Activated naive CD4-positive, alpha-beta T cell treated with anti-CD3 and anti-CD28 coated beads for 36 hours (primary cell): ENCODE measurements at places on chromosomes 2 and 18. TPM values are rescaled to one million over a fixed set of nuclear protein-coding genes. Genes with fewer than 3 reads are reported as not detected.

The REG3A gene
- not detected for total RNA-seq

DNA sequence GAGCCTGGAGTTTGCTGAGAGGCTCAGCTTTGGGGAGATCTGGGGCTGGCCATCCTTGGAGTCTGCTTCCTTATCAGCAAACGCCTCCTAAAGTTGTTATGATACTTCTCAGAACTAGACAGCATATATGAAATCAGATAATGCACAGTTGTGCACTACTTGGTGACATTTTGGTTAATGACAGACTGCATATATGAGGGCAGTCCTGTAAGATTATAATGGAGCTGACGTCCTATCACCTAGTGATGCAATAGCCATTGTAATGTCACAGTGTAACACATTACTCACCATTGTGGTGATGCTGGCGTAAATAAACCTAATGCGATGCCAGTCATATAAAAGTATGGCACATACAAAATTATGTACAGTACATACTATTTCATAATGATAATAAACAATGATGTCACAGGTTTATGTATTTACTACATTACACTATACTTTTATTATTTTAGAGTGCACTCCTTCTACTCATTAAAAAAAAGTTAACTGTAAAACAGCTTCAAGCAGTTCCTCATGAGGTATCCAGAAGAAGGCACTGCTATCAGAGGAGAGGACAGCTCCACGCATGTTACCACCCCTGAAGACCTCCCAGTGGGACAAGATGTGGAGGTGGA lies 298.1 kb upstream of the REV1 start:
- H3K4me1 ChIP-seq, result no peaks in the 10 kb centered on the region
- DNase-seq, result no peak
- no peak overlapping the region for H3K27ac ChIP-seq
- H3K27me3 ChIP-seq, result no peaks in the 10 kb centered on the region

The AMMECR1L gene
- 13.1 TPM for total RNA-seq

The GNLY gene
- 3.2 TPM for total RNA-seq

The RDH14 gene
- 11.4 TPM for total RNA-seq

DNA sequence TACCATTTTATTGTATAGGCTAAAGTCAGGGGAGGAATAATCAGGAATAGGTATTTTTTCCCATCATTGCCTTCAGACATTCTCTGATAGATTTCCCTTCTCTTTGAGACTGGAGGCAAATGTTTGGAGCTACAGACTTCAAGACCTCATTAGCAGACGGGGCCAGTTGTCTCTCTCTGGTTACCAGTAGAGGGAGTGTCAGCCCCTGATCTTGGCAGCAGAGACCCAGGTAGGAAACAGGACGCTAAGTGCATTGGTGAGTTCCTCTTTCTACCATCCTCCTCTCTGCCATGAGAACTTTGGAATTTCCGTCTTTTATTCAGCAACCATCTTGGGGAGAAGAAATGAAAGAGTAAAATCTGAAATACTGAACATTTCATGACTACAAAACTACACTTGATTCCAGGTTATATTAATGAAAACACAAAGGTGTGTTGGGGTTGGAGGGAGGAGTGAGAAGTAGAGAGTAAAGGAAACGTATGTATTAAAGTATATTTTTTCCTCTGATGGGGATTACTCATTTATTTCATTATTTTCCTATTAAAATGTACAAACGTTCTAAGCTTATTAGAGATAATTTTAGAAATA lies 186.2 kb upstream of the GCFC2 start:
- H3K4me3 ChIP-seq, result no peak overlapping the region
- peaks cover 6% of the 10 kb centered on the region for H3K27me3 ChIP-seq
- H3K27ac ChIP-seq, result no peak overlapping the region
- H3K4me1 ChIP-seq, result no peaks in the 10 kb centered on the region

The POLR1A gene
- 25.3 TPM for total RNA-seq

DNA sequence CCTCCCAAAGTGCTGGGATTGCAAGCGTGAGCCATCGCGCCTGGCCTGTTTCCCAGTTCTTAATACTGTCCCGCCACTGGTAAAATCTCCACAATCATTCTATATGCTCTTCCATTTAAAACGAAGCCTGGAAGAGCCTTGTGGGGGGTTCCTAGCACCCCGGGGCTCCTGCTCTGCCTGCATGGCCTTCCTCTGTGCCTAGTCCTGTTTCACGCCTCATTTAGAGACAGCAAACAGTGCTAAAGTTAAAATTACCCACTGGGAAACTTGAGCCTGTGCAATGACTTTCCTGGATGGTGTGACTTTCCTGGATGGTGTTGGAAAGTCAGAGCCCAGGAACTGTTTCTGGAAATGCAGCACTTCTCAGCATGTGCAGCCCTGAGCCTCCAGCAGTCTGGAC lies 55.0 kb downstream of the INPP5D start:
- no peak overlapping the region for H3K4me3 ChIP-seq
- no peak overlapping the region for H3K27ac ChIP-seq
- peaks cover 68% of the 10 kb centered on the region for H3K4me1 ChIP-seq
- no peaks in the 10 kb centered on the region for H3K27me3 ChIP-seq
- peaks cover 10% of the 10 kb centered on the region for H3K36me3 ChIP-seq

GRCh38 chr2:146837857-146838256 lies 1007.0 kb upstream of the ACVR2A start:
- no peaks in the 10 kb centered on the region for H3K27me3 ChIP-seq
- no peak overlapping the region for H3K4me3 ChIP-seq
- no peaks in the 10 kb centered on the region for H3K4me1 ChIP-seq
- DNase-seq, result no peak
- H3K27ac ChIP-seq, result no peak overlapping the region

DNA sequence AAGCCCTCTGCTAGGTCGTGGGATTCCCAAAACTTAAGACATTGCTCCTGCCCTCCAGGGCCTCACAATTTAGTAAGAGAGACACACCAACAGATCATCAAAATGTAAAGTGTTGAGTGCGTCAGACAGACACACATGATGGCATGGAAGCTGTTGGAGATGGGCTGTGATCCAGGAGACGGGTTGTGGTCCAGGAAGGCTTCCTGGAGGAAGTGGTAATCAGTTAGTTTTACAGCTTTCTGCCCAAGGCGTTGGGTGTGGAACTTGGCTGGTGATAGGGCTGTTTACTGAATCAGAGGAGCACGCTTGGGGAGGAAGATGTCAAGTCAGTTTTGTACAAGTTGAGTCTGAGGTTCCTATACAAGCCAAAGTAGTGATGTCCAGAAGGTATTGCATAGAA lies 24.0 kb upstream of the GLI2 start:
- H3K4me3 ChIP-seq, result no peak overlapping the region
- H3K36me3 ChIP-seq, result no peaks in the 10 kb centered on the region
- H3K4me1 ChIP-seq, result no peaks in the 10 kb centered on the region
- DNase-seq, result no peak
- peaks cover 18% of the 10 kb centered on the region for H3K27me3 ChIP-seq

- no peaks in the 10 kb centered on the region for H3K27me3 ChIP-seq
- no peaks in the 10 kb centered on the region for H3K4me1 ChIP-seq
- no peak for DNase-seq
- no peak overlapping the region for H3K4me3 ChIP-seq
- H3K36me3 ChIP-seq, result no peaks in the 10 kb centered on the region
- no peak overlapping the region for H3K27ac ChIP-seq
Measured at GRCh38 chr2:128803222-128803621, 484.6 kb upstream of the HS6ST1 start.

The ERICH2 gene
- not detected for total RNA-seq

DNA sequence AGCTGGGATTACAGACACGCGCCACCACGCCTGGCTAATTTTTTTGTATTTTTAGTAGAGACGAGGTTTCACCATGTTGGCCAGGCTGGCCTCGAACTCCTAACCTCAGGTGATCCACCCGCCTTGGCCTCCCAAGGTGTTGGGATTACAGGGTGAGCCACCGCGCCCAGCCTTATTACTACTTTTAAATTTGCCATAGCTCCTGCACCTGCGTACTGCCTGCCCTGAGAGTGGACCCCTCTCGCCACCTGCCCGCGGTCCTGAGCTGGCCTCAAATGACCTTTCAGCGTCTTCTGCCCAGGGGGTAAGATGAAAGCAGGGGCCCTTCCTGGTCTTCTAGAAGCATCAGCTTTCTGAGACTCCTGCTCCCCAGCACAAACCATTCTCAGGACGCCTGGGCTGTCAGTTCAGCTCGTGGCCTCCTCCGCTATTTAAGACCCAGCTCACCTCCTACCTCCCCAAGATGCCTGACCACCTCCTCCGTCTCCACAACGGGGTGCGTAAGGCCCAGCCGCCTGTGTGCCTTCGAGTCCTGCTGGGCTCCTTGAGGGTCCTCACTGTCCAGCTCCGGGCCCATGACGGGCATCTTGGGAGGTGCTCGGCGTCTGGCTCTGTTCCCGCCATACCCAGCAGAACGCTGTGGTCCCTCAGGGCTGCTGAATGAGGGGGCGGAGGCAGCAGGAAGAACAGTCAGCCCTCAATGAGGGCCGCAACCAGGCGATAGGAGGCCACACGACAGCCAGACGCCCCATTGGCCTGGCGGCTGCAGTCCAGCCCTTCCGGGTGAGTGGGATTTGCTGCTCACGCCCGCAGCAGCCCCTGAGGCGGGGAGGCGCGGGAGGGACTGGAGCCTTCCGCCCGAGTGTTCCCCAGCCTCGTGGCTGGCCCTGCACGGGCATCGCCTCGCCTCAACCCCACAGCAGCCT lies 266.6 kb downstream of the TFCP2L1 start:
- no peak for DNase-seq
- no peak overlapping the region for H3K4me3 ChIP-seq
- peaks cover 5% of the 10 kb centered on the region for H3K27me3 ChIP-seq
- no peaks in the 10 kb centered on the region for H3K4me1 ChIP-seq
- H3K27ac ChIP-seq, result no peak overlapping the region

GRCh38 chr2:10028407-10028987 lies 14.9 kb upstream of the KLF11 start:
- H3K4me3 ChIP-seq, result no peak overlapping the region
- no peaks in the 10 kb centered on the region for H3K36me3 ChIP-seq
- no peaks in the 10 kb centered on the region for H3K27me3 ChIP-seq
- peaks cover 16% of the 10 kb centered on the region for H3K4me1 ChIP-seq
- DNase-seq, result no peak

The DCTN1 gene
- total RNA-seq, result 54.0 TPM

The HRH4 gene
- total RNA-seq, result not detected

The MEIS1 gene
- not detected for total RNA-seq

GRCh38 chr2:42744545-42745082 lies 19.3 kb downstream of the OXER1 start:
- peaks cover 5% of the 10 kb centered on the region for H3K36me3 ChIP-seq
- peaks cover 3% of the 10 kb centered on the region for H3K4me1 ChIP-seq
- no peak for DNase-seq
- H3K4me3 ChIP-seq, result no peak overlapping the region
- H3K27me3 ChIP-seq, result no peaks in the 10 kb centered on the region
- H3K27ac ChIP-seq, result no peak overlapping the region

The CNDP1 gene
- not detected for total RNA-seq

DNA sequence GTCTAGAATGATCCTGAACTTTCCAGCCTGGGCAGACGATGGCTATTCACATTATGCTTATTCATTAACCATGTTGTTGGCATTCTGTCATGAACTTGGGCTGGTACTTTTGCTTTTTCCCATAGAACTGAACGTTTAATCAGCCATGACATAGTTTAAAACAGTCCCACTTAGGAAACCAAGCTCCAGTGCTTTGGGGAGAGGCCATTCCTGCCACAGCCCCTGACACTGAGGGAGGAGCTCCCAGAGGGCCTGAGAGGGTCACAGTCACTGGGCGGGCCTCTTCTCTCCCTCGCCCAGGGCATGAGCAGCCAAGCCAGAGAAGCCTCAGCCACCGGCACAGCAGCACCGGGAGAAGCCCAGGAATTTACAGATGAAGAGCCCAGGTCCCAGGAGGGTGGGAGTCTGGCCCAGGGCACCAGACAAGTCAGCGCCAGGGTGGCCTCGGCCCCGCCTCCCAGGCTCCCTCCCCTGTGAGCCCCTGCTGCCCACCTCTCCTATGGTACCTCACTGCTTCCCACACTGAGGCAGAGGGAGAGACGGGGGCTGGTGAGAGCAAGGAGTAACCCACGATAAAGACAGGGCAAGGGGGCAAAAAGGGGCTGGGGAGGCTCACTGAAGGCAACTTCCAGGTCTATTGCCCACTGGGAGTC lies 33.6 kb downstream of the MAL start:
- DNase-seq, result no peak
- H3K4me1 ChIP-seq, result peaks cover 64% of the 10 kb centered on the region

DNA sequence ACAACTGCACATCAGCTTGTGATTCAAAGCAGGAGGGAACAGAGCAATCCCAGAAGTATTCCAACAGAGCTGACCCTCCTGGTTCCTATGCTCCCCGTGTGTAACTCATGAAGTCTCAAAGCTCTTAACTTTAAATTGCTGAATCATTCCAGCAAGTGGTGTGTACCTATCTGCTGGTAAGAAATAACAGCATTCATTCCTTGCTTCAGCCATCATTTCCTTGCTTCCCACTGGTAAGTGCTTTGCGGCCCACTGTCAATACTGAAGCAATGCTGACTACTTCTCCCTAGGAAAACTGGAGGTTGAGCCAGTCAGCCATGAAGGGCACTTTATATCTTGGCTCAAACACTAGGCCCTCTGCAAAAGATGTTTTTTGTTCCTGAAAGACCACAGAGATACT lies 222.4 kb downstream of the EXOC6B start:
- no peak overlapping the region for H3K4me3 ChIP-seq
- no peaks in the 10 kb centered on the region for H3K36me3 ChIP-seq
- no peak for DNase-seq
- no peak overlapping the region for H3K27ac ChIP-seq
- no peaks in the 10 kb centered on the region for H3K27me3 ChIP-seq
- H3K4me1 ChIP-seq, result peaks cover 13% of the 10 kb centered on the region

- no peak for DNase-seq
- no peaks in the 10 kb centered on the region for H3K4me1 ChIP-seq
- H3K27ac ChIP-seq, result no peak overlapping the region
- H3K4me3 ChIP-seq, result no peak overlapping the region
Measured at GRCh38 chr2:15758848-15759247, 167.2 kb downstream of the DDX1 start.

DNA sequence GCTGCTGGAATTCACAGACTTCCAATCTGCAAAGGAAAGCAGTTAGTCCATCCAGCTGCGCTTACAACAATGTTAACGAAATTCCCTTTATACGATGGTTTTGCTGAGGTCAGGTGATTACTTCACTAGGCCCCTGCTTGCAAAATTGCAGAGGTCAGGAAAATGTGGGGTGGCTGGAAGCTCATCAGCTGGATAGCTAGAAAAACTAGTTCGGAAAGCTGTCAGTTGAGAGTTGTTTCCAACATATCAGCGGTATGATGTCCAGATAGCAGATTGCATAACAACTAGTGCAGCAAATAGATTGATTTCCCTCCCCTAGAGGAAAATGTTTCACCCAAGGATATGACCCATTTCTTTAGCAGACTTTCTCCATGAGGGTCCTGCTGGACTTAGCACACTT lies 2021.1 kb upstream of the CELF4 start:
- H3K4me1 ChIP-seq, result no peaks in the 10 kb centered on the region
- no peak overlapping the region for H3K4me3 ChIP-seq
- H3K36me3 ChIP-seq, result no peaks in the 10 kb centered on the region
- DNase-seq, result no peak
- no peak overlapping the region for H3K27ac ChIP-seq

The FOXD4L1 gene
- not detected for total RNA-seq

- H3K4me1 ChIP-seq, result no peaks in the 10 kb centered on the region
- no peaks in the 10 kb centered on the region for H3K36me3 ChIP-seq
- peaks cover 7% of the 10 kb centered on the region for H3K27me3 ChIP-seq
- no peak for DNase-seq
Measured at GRCh38 chr18:56574861-56575260, 63.5 kb downstream of the TXNL1 start.
